Fibroblast of the aortic adventitia (primary cell): ENCODE measurements at places on chromosomes 2 and 18. TPM values are rescaled to one million over a fixed set of nuclear protein-coding genes. Genes with fewer than 3 reads are reported as not detected.

FKBP1B gene
- 3.5 and 7.9 TPM in 2 replicates for total RNA-seq

HOXD4 gene
- total RNA-seq, result 1.1 TPM in 1 of 2 replicates, not detected in the other

CNDP2 gene
- 38.0 and 75.6 TPM in 2 replicates for total RNA-seq

TANC1 gene
- total RNA-seq, result 11.9 and 22.7 TPM in 2 replicates

SPP2 gene
- 0.36 TPM in 1 of 2 replicates, not detected in the other for total RNA-seq

ALPI gene
- not detected in 2 replicates for total RNA-seq

KCNG2 gene
- total RNA-seq, result not detected in 2 replicates

NXPH2 gene
- total RNA-seq, result 1.3 TPM in 1 of 2 replicates, not detected in the other

OR6B3 gene
- not detected in 2 replicates for total RNA-seq

TUBB8B gene
- total RNA-seq, result not detected in 2 replicates

NCKAP5 gene
- 1.7 and 4.4 TPM in 2 replicates for total RNA-seq

KCNJ3 gene
- not detected in 2 replicates for total RNA-seq

ZNF521 gene
- total RNA-seq, result 35.7 and 48.6 TPM in 2 replicates

RTTN gene
- 14.0 and 38.6 TPM in 2 replicates for total RNA-seq

DNAJC10 gene
- 184 and 413 TPM in 2 replicates for total RNA-seq

CXCR1 gene
- not detected in 2 replicates for total RNA-seq

PAX8 gene
- total RNA-seq, result 0.09 and 1.5 TPM in 2 replicates

FAM237A gene
- not detected in 2 replicates for total RNA-seq

CD8B gene
- total RNA-seq, result not detected in 2 replicates

CCDC102B gene
- 3.1 and 27.8 TPM in 2 replicates for total RNA-seq

GAL3ST2 gene
- 0.25 TPM in 1 of 2 replicates, not detected in the other for total RNA-seq

C2orf78 gene
- not detected in 2 replicates for total RNA-seq

ALK gene
- 0.27 and 0.82 TPM in 2 replicates for total RNA-seq

SLC38A11 gene
- 0.45 TPM in 1 of 2 replicates, not detected in the other for total RNA-seq

VWC2L gene
- total RNA-seq, result not detected in 2 replicates

NT5C1B gene
- total RNA-seq, result not detected in 2 replicates

TSPYL6 gene
- 0.25 TPM in 1 of 2 replicates, not detected in the other for total RNA-seq

ITPRIPL1 gene
- 2.5 and 3.4 TPM in 2 replicates for total RNA-seq

TYMS gene
- total RNA-seq, result 1.1 and 25.7 TPM in 2 replicates

ASPRV1 gene
- 0.54 TPM in 1 of 2 replicates, not detected in the other for total RNA-seq
